DMS53 (cell line): ENCODE measurements at places on chromosomes 2 and 18.

DNA sequence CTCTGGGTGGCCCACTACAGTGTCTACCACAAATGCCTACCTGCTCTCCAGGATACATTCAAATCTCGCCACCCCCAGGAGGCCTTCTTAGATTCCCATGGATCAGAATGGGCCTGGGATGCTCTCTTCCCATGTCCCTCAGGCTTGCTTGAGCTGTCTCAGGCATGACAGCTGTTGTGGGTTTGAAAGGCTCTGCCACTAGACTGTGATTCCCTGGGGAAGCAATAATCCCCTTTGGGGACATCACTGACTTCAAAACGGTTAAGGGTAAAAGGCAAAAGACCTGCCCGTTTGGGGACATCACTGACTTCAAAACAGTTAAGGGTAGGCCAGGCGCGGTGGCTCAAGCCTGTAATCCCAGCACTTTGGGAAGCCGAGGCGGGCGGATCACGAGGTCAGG is 35.8 kb upstream of the ZNF516 start:
- no peak for DNase-seq

GRCh38 chr18:57743008-57743407 is 60.1 kb downstream of the ATP8B1 start:
- no peak for DNase-seq

- DNase-seq = no peak
These were observed 101.4 kb downstream of the NFATC1 start for GRCh38 chr18:79496978-79497637.

- DNase-seq = no peak
These were observed 69.9 kb upstream of the L3MBTL4 start for GRCh38 chr18:6484659-6485058.

DNA sequence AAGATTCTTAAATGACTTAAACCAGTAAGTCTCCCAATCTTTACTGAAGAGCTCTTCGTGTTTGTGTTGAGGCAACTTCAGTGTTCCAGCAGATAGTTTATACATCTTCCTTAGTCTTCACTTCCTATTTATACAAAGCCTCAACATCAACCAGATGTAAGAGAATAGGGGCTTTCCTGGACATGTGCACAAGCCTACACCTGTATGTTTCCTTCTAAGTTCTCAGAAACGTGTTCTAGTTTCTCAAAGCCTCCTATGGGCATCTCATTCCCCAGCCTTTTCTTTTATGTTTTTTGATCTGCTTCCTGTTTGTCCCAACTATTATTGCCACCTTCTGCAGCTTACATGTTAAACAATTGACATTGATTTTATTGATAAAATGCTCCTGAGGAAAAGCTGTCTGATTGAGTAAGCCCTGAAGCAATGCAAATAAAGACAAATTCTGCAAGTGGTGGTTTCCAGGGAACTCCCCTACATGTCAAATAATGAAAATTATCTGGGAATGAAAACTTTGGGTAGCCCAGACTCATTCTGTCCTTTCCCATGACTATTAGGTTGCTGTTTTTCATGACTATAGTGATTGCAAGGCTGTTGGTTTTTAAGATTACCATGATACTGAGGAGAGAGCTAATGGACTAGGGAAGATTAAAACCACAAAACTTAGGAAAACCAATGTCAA is 663.3 kb upstream of the ACVR2A start:
- DNase-seq = no peak

- DNase-seq = no peak
These were observed 4.2 kb upstream of the AP1S3 start for GRCh38 chr2:223841436-223842190.

DNA sequence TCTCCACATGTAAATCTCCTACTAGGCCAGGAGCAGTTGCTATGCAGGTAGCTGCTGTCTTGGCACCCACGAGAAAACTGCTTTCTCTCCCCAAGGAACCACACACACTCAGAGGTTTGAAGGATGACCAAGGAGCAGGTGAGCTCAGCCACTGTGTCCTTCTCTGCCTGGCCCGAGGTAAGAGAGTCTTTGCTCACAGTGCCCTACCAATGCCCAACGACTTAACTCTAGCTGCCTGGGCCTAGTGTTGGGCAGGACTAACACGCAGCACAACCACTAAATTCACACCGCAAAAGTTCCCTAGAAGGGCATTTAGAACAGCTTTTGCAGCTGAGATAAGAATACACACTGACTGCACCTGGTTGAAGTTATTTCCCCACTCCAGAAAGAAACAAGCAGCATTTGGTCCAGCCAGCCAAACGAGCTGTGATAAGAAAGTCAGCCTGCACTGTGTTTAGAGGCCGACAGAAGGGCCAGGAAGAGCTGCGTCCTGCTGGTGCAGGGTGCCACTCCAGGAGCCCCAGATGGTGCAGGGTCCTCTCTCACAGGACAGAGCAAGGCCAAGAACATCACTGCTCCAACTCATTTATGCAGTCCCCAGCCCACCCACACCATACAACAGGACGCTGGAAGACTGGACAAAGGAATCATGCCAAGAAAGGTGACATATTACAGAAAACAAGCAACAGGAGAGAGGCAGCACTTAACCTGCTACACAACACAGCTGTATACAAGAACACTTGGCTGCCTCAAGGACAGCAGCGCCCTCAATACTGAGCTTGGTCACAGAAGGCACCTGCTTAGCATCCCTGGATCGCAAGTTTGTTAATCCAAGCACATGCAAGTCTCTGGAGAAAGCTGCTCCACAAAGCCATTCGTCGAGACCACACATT is 12.5 kb downstream of the HDLBP start:
- no peak for DNase-seq

DNA sequence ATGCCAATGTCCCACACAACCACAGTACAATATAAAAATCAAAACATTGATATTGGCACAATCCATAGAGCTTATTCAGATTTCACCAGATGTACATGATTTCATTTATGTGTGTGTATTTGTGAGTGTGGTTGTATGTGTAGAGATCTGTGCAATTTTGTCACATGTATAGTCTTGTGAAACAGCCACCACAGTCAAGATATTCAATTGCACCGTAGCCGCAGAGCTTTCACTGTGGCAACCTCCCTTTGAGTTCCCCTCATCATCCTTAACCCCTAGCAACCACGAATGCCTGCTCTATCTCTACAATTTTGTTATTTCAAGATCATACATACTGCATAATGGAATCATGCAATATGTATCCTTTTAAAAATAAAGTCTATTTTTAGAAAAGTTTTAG is 391.3 kb downstream of the SETBP1 start:
- no peak for DNase-seq

DNA sequence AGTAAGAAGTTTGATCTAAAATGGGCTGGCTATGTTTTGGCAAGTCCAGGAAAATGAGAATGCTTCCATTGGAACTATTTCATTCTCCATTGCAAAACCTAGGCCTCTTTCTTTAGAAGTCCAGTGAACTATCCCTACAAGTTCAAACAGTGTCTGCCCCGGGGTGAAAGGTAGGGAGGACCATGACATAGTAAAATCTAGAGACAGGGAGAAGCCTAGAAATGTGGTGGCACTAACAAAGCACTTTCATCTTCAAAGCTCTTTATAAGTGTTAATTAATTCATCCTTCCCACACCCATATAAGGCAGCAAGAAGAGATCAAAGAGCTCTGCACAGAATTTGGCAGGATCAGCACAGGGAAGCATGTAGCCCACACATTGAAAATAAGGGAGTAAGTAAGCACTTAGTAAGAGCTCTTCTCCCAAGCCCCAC is 214.5 kb downstream of the IRS1 start:
- DNase-seq = no peak

GRCh38 chr18:13629841-13630715 is 96.3 kb downstream of the FAM210A start:
- DNase-seq = peak; percentile 73

DNA sequence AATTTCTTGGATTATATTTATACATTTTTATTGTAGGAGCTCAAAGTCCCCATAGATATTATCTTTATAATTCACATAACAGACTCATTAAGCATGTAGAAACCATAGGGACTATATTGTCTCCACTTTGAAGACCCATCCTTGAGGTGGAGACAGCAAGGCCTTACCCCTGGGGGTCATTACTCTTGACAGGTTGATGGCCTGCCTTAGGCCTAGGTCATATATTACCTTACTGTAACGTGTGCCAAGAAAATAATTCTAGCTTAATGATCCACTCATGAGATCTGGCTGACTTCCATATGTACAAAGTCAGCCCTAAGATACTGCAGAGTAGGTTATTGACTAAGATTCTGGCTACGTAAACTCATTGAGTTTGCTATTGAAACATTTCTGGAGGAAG is 65.4 kb upstream of the GLS start:
- DNase-seq = no peak

DNA sequence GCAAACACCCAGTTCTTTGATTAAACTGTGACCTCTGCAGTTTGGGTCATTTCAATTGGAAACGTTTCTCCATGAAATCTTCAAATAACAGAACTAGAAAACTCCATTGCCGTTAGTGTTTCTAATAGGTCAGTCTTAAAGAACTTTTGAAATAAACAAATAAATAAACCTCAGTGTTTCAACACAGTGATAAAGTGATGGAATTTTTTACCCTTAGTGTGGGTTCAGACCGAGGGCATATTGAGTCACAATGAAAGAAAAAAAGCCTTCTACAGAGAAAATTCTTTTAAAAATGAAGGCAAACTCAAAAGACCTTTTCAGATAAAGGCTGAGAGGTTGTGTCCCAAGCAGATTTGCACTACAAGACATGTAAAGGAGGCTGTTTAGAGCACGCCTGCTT is 149.6 kb downstream of the NCKAP5 start:
- DNase-seq = no peak

- no peak for DNase-seq
These were observed 147.8 kb downstream of the KCNE4 start for GRCh38 chr2:223199531-223200515.

GRCh38 chr2:232456296-232457120 is 555 bp downstream of the ALPI start:
- no peak for DNase-seq

- DNase-seq = peak; percentile 98
These were observed 179.8 kb downstream of the NEDD4L start for GRCh38 chr18:58223717-58224424.

DNA sequence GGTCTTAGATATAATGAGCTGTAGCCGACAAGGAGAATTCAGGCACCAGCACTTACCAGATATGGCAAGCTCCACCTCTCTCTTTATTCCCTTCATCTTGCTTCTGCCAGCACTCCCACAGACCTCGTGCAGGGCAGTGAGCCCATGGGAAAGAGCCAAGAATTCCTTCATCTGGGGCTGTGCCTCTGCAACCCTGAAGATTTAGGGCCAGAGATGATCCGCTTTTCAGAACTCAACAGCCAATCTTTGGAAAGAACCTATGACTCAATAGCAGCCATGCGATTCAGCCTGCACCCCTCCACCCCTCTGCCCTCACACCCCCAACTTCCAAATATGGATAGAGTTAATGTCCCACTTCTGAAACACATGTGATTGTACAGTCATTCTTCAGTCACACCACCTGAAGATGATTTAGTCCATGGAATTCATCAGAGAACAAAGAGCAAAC is 533.7 kb upstream of the TNP1 start:
- no peak for DNase-seq

- DNase-seq = no peak
These were observed 30.7 kb downstream of the FSHR start for GRCh38 chr2:49123600-49123999.

DNA sequence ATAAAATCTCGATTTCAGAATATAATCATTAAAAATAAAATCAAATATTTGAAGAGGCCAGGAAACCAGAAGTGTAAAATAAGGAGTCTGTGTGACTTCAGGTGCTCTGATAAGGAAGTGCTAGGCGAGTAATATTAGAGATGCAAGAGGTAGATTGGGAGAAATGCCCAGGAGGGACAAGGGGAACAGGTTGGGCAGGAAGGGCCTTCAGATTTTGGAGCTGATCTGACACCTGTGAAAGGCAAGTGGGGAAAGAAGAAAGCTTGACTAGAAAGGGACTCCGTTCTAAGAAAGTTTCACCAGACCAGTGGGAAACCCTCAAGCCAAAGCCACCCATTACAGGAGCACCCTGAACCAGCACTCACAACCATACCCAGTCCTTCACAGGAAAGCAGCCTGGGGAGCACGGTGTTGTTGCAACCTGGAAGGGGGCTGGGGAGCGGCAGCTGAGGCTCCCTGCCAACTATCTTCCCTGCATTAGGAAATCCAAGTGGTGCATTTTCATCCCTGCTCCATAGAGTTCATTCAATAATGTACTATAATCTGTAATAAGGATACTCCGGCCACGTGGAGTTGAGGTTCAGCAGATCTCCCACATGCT is 57.5 kb upstream of the GREB1L start:
- no peak for DNase-seq

DNA sequence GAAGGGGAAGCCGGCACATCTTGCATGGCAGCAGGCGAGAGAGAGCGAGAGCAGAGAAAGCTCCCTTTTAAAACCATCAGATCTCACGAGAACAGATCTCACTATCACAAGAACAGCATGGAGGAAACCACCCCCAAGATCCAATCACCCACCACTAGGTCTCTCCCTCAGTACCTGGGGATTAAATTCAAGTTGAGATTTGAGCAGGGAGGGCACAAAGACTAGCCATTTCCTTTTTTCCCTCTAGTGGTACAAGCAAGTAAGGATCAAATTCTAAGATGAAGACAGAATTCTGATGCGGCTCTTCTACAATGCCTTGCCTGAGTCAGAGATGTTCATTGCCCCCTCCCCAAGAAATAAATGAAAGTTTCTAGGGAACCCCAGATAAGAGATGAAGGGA is 45.6 kb upstream of the ANKRD44 start:
- peak; percentile 28 for DNase-seq

DNA sequence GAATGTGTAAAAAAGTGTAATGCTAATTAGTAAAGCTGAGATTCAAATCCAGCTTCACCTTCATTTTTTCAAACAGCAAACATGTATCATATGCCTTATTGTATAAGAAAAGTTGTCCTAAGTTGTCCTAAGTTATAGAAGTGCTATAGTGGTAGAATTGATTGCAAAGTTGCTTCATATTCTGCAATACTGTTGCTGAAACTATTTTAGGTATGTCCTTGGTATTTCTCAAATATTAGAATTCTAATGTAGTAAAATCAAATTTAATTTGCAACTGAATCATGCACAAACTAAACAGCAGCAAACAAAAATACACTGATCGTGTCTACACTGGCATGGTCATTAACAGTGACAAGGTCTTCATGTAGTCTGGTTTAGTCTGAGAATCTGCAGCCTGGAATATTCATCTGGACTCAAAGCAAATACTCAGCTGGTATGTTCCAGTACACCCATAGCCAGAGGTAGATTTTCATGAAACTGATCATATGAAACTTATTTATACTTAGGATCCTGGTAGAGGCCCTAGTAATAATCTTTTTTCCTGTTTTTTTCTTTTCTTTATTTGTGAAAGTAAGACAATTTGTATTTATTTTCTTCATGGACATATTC is 555.6 kb upstream of the ZEB2 start:
- no peak for DNase-seq

DNA sequence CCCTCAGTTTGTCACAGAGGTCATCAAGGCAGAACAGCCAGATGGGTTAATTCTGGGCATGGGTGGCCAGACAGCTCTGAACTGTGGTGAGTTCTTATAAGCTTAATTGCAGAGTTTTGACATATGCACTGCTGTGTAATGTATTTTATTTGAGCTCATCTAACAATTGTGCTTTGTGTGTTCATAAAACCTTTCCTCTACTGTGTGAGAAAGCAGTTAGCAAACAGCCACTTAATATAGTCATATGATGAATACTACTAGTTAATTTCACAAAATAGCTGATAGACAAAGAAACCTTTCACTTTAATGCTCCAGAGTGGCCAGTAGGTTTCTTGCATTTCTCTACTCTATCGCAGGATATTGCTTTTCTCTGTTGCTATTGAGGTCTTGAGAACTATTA is 43.1 kb downstream of the CPS1 start:
- DNase-seq = no peak
